Pulmonary artery endothelial cell (primary cell): ENCODE measurements at places on chromosomes 16 and 17.

DNA sequence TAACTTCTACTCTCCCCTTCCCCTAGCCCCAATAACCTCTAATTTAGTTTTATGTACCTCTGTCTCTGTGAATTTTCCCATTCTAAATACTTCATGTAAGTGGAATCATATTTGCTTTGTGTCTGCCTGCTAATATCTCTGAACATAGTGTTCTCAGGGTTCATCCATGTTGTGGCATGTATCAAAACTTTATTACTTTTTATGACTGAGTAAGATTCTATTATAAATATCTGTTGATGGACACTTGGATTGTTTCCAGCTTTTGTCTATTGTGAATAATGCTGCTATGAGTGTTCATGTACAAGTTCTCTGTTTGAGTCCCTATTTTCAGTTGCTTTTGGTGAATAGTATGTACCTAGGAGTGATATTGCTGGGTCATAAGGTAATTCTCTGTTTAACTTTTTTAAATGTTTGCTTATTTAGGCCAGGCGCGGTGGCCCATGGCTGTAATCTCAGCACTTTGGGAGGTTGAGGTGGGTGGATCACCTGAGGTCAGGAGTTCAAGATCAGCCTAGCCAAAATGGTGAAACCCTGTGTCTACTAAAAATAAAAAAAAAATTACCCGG, 92.8 kb downstream of the CHD9 start:
- DNase-seq: no peak

DNA sequence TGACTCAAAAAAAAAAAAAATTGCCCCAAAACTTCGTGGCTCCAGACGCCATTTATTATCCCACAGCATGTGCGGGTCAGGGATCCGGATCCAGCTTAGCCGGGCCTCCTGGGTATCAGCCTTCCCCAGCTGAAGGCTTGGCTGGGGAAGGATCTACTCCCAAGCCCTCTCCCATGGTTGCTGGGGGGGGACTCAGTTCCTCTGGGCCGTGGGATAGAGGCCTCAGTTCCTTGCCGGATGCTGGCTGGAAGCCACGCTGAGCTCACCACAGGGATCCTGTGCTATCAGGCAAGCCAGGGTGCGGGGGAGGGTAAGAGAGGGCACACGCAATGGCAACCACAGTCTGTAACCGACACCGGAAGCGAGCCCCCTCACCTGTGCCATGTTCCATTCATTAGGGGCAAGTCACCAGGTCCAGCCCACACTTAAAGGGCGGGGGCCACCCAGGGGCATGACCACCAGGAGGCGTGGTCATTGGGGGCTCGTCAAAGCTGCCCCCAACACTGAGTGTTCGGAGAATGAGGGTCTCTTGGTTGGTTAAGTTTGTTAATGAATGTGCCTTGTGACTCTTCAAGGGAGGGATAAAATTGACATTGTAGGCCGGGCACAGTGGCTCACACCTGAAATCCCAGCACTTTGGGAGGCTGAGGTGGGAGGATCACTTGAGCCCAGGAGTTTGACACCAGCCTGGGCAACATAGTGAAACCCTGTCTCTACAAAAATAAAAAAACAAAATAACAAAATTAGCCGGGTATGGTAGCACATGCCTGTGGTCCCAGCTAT, 210.0 kb upstream of the GSE1 start:
- DNase-seq: peak; percentile 37

GRCh38 chr16:47142486-47142820, 1.3 kb downstream of the NETO2 start:
- DNase-seq: no peak

- DNase-seq: peak; percentile 35
Observed at GRCh38 chr17:57597531-57598453, 147.3 kb downstream of the CCDC182 start.

GRCh38 chr17:50935221-50935995, 69.3 kb upstream of the TOB1 start:
- DNase-seq: no peak

DNA sequence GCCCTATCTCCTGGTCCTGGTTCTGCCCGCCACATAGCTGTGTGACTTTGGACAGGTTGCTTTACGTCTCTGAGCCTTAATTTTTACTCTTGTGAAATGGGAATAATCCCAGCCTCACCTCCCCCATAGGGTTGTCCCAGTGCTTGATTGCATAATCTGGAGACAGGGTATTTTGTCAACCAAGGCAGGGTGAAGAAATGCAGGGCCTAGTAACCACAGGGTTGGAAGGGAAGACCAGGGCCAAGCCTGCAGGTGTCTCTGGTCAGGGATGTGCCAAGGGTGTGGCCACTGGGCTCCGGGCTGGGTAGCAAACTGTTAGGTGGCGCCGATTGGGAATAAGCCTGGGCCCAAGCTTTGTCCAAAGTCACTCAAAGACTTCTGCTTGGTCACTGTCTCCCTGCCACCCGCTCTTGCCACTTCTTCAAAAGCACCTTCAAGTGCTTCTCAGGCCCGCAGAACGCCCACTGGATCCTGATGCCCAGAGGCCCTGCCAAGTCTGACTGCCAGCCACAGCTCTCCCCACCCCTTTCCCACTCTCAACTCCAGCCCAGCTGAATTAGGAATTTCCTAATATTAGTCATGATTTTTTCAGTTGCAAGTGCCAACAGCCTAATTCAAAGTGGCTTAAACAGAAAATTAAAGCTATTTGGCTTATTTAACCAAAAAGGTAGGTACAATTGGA, 20.6 kb upstream of the COL1A1 start:
- no peak for DNase-seq

DNA sequence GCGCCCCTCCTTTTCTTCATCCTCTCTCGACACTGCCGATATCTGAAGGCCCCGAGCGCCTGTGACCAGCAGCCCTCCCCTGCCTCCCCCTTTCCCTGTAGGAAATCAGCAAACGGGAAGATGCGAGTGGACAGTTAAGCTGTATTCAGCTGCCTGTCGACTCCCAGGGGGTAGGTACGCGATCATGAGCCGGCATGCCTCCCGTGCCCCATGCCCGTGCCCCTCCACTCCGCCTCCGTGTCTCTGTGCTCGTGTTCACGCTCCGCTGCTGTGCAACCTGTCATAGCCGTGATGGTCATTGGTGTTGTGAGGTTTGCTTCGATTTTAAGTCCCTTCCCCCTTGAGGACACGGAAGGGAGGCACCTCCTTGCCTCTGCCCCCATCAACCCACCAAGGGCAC, 34.4 kb downstream of the CACNA1G start:
- no peak for DNase-seq
